ENCODE measurements at places on chromosomes 7 and 10. TPM values are rescaled to one million over a fixed set of nuclear protein-coding genes. Genes with fewer than 3 reads are reported as not detected.

GRCh38 chr10:48765527-48765926, 80.9 kb downstream of the WDFY4 start:
- DNase-seq = no peak

DNA sequence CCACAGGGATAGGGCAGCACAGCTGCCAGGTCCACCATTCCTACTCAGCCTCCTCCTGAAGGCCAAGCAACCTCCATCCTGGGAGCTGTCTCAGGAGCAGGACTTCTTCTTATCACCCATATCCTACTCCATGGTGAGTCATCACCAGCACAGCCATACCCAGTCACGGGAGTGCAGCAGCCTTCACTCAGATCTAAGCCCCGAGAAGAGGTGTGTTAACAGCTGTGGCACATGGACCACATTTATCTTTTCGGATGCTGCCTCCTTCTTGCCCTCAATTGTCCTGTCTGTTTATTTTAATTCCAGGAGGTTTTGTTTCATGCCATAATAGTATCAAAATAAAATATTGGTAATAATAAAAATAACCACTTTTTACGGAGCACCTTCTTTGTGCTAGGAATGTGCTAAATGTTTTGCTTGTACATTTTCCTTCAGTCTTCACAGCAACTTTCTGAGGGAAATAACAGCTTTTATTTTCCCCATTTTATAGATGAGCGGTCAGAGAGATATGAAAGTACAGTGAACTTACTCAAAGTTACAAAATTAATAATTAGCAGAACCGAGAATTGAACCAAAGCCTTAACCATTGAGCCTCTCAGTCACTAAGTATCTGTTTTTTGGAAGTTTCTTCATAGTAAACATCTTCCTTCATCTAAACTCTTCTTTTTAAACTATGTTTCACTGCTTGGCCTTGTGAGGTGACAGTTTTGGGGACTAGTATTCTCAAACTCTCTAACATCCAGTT, 2.5 kb upstream of the KEL start:
- no peak for DNase-seq

GRCh38 chr7:73726083-73726466, 6.6 kb upstream of the STX1A start:
- DNase-seq = no peak

- DNase-seq = no peak
Measured at GRCh38 chr7:76304888-76305375, 2.5 kb downstream of the HSPB1 start.

DNA sequence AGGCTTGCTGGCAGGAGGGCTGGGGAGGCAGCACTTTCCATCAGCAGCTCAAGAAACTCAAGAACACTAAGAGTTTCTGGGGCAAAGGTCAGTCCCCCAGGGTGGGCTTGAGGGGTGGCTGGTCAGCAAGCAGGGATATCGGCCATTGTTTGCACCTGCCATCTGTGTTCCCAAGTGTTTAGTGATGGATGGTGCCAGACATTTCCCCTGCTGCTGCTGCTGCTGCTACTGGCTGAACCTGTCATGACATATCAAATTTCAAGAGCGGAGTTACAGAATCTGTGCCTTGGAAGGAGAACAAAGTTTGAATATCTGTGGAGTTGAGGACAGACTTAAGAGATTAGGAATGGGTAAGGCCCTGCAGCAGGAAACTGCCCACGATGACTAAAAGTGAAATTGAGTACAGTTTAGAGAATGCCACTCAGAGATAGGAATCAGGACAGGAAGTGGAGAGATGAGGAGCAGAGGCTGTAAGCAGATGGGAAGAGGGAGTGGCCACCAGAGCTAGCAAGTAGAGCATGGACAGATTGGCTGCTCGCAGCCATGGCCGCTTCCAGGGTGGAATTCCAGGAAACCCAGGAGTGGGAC, 39.2 kb upstream of the PPP1R3C start:
- peak; percentile 93 for DNase-seq

GRCh38 chr7:94657771-94658693, 2.1 kb upstream of the SGCE start:
- DNase-seq = peak; percentile 82

DNA sequence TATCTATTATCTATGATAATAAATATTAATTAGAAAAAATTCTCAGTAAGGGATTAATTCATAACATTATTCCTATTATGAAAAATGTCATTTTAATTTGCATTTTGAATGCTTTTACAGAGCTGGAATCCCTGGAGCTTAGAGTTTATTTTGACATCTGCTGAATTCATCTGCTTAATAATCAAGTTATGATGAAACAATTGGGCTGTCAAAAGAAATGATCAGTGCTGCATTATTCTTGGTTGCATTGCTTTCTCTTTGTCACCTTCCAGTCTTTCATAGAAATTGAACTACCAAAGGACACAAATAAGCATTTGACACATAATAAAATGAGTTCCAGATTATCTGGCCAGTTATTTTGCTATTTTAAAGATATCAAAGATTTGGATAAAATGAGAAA, 40.0 kb upstream of the MACC1 start:
- DNase-seq = no peak

DNA sequence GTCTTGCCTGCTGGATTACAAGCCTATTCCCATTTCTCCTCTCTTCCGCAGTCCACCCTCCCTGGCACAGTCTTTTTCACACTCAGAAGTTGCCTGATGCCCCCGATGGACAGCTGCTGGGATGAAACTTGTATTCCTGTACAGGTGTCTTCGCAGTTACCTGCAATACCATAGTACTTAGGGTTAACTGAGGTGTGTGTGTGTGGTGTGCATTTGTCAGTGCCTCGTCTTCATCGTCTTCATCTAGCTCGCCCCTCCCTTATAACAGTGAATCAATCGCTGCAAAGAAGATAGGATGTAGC, 11.0 kb downstream of the NXPH1 start:
- no peak for DNase-seq

The CYP26C1 gene
- 0.02 TPM for total RNA-seq

The CTAGE6 gene
- not detected for total RNA-seq

The PRSS2 gene
- not detected for total RNA-seq

Measured in A172 (cell line).